ENCODE measurements at places on chromosomes 12 and 14. TPM values are rescaled to one million over a fixed set of nuclear protein-coding genes. Genes with fewer than 3 reads are reported as not detected.

BDKRB1 gene
- not detected for total RNA-seq

GLIPR1L1 gene
- total RNA-seq = 0.69 TPM

TGFB3 gene
- 1.7 TPM for total RNA-seq

C12orf54 gene
- not detected for total RNA-seq

CAPZA3 gene
- total RNA-seq = not detected

DNA sequence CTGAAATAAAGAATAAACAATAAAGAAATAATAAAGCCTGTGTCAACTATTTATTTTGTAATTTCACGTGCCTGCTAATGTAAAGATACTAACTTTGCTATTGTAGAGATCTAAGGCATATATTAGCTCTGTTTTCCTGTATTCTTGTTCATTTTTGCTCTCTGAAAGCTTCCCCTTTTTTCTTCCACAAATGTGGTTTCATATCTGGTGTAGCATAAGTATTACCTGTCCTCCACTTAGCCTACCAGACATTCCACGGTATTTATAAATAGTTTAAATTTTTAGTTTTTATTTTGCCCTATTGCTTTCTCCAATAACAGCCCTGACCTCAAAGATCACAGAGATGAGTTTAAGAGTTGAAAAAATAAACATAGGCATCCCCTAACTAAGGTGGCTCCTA lies 92.6 kb upstream of the ATP2B1 start:
- no peak overlapping the region for H3K27ac ChIP-seq
- no peak overlapping the region for H3K4me3 ChIP-seq
- H3K27me3 ChIP-seq = no peaks in the 10 kb centered on the region
- H3K4me1 ChIP-seq = no peaks in the 10 kb centered on the region
- no peaks in the 10 kb centered on the region for H3K36me3 ChIP-seq

GRCh38 chr14:75783184-75783583 lies 122.1 kb downstream of the TTLL5 start:
- no peak for DNase-seq
- no peak overlapping the region for H3K27ac ChIP-seq
- H3K4me3 ChIP-seq = no peak overlapping the region

DNA sequence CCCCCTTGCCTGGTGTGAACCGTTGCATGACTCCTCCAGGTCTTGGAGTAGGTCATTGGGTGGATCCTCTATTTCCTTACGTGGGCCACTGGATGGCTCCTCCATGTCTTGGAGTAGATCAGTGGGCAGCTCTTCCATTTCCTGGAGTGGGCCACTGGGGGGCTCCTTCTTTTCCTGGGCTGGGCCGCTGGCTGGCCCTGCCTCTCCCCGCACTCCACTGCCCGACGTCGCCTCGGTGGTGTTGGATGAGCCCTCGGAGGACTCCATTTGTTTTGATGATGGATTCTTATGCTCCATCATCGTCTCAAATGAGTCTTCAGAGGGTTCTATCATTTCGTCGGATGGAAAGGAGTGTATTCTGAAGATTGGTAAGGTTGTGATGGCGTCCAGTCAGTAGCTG lies 19.1 kb downstream of the RTL1 start:
- H3K4me1 ChIP-seq = peaks cover 14% of the 10 kb centered on the region
- H3K36me3 ChIP-seq = peaks cover 56% of the 10 kb centered on the region
- no peaks in the 10 kb centered on the region for H3K27me3 ChIP-seq
- H3K27ac ChIP-seq = no peak overlapping the region

DNA sequence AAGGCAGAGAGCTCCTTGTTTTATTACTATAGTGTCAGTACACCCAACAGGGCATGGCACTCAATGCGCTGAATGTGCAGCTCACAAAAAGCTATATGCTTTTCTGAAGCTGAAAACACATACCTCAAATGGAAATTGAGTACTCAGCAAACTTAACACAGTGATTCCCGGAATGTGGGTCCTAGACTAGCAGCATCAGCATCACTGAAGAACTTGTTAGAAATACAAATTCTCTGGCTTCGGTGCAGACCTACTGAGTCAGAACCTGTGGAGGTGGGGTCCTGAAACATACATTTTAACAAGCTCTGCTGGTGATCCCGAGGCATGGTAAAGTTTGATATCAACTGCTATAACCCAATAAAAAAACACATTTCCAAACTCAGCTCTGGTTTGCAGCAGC lies 14.9 kb downstream of the RERG start:
- no peaks in the 10 kb centered on the region for H3K36me3 ChIP-seq
- H3K27ac ChIP-seq = peak overlapping the region; percentile 43
- DNase-seq = no peak
- no peaks in the 10 kb centered on the region for H3K27me3 ChIP-seq
- peaks cover 27% of the 10 kb centered on the region for H3K4me1 ChIP-seq

All from WTC11 (cell line).